ENCODE measurements at places on chromosomes 1 and 21.

- DNase-seq: no peak
Measured at GRCh38 chr1:35315649-35316048, 47.1 kb downstream of the ZMYM4 start.

DNA sequence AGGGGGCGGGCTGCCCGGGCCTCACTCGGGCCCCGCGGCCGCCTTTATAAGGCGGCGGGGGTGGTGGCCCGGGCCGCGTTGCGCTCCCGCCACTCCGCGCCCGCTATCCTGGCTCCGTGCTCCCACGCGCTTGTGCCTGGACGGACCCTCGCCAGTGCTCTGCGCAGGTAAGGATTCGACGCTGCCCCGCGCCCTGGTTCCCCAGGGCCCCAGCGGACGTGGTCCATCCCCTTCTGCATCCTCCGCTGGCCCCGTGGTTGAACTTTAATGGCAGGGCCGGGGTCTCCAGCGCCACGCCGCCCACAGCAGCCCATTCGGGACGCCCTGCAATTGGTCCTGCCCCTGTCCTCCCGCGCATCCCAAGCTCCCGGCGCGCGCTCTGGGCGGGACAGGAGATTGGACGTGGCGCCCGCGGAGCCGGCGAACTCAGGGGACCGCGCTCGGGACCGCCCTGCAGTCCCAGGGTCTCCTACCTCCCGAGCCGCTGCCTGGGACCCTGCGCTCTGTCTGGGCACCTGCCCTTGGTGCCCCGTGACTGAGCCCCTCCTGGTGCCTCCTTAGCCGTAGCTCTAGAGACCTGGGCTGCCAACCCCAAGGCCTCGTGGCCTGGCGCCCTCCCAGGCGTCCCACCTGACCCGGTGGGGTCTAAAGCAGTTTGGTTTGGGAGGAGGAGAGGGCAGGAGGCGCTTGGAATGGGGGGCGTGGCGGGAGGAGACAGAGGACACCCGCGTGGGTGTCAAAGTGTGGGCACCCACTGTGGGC, at the start of gene ALPL:
Gene ALPL, plus strand, starts transcription at position 73 of the 762 bp plus-strand sequence. CDS start 44,659 bp downstream, outside the sequence.
- DNase-seq: no peak

DNA sequence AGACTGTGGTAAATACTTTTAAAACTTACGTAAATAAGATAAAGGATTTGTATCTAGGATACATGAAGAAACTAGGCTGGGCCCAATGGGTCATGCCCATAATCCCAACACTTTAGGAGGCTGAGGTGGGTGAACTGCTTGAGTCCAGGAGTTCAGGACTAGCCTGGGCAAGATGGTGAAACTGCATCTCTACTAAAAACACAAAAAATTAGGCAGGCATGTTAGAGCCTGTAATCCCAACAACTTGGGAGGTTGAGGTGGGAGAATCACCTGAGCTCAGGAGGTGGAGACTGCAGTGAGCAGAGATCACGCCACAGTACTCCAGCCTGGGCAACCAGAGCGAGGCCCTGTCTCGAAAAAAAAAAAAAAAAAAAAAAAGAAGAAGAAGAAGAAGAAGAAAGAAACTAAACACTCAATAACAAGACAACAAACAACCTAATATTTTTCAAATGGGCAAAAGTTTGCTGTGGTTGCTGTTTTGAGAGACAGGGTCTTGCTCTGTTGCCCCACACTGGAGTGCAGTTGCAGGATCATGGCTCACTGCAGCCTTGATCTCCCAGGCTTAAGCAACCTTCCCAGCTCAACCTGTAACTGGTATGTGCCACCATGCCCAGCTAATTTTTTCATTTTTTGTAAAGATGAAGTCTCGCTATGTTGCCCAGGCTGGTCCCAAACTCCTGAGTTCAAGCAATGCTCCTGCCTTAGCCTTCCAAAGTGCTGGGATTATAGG, 78.3 kb downstream of the EIF4G3 start:
- no peak for DNase-seq

- DNase-seq: no peak
Measured at GRCh38 chr1:114117654-114118053, 36.0 kb downstream of the SYT6 start.

GRCh38 chr1:203450479-203451149, 25.0 kb upstream of the PRELP start:
- DNase-seq: no peak

GRCh38 chr1:84855691-84856630, 37.0 kb downstream of the LPAR3 start:
- DNase-seq: no peak

GRCh38 chr1:10714337-10715114, 81.9 kb downstream of the CASZ1 start:
- no peak for DNase-seq

DNA sequence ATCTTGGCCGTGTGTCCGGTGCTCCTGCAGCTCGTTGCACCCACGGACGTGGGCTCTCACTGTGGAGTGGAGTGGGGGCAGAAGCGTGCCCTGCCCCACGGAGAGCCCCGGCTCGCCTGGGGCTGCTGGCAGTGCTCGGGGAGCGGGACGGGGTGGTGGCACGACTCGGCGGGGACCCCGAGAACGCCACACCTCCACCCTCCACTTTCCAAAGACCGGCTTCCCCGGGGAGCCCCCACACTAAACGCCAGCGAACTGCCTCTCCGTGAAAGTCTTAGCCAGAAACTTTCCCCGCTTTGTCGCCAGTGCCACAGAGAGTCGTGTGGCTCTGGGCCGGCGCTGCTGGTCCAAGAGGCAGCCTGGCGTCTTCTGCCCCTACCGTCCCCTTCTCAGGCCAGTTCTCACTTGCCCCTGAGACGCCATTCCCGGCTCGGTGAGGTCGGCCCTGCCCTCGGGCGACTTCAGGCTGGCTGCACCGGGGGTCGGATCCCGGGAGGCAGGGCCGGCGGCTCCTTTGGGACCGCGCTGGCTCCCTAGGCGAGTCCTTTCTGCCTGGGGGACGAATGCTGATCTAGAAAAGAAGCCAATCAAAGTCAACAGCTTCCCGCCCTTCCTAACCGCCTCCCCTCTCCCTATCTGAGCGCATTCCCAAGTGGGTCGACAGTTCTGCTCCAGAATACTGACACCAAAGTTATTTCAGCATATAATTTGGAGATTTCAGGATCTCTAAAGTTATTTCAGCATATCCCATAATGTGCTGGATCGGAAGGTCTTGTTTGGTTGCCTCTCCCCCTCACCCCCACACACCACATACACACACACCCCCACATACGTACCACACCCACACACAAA, 2.6 kb upstream of the SAMD13 start:
- peak; percentile 4 for DNase-seq

- DNase-seq: no peak
Measured at GRCh38 chr1:41716188-41717130, 202.3 kb downstream of the HIVEP3 start.

- DNase-seq: no peak
Measured at GRCh38 chr1:220327106-220327505, 54.9 kb upstream of the RAB3GAP2 start.

DNA sequence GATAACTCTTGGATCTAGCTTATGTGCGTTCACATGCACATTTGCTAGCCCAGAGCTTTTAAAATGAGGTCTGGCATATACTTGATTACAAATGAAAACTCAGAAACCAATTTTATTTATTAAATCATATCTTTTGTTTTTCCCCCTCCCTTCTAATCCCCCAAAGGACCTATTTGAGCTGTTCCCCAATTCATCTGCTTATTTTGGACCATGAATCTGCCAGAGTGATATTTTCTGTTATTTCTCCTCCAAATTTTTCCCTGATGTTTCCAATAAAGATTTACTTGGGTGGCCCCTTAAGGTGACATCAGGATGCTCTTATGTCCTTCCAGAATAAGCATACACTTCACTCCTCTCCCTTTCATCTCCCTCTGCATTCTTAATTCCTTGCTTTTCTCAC, 123.4 kb downstream of the SYT2 start:
- no peak for DNase-seq

DNA sequence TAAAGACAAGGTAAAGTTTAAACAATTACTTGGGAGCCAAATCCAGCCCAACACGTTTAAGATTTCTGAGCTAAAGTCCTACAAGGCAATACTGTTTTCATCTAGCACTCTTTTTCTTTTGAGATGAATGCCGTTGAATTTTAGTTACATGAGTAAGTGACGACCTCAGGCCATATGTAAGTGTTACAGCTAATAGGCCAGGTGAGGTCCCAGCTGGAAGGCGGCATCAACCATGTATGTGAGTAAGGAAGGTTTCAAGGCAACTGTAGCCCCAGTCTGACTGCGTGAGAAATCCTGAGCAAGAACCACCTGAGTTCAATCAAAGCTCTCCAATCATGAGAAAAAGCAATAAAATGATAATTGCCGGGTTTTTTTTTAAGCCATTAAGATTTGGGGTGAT, 41.5 kb upstream of the EGLN1 start:
- DNase-seq: no peak

DNA sequence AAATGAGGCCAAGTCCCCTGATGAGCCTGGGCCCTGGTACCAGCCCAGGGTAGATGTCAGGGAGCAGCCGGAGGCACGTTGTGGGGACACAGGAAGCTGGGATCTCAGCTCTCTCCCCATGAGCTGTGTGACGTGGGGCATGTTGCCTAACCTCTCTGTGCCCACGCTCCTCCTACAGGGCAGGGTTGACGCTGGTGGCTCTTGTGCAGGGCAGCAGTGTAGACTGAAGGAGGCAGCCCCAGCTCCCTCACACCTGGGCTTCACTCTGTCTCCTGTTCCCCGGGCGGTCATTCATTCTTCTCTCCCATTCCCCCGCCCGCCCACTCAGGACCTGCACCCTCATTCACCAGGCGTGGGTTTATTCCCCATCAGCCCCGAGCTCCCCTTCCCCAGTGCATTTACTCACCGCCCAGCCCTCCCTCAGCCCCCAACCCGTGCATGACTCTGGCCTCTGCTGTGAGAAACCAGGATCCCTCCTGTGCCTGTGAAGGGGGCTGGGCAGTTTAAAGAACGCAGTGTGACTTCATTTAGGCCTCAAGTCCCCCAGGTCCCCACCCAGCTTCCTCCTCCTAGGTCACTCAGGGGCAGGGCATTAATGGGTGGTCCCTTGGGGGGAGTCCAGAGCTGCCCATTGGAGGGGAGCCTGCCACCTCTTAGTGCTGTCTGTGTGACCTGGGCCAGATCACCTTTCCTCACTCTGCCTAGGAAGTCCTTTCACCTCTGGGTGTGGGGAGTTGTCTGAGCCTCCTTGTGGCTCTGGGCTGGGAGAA, 285.7 kb downstream of the PTPRU start:
- no peak for DNase-seq
